ENCODE measurements at places on chromosomes 13 and 19.

- H3K36me3 ChIP-seq, result no peaks in the 10 kb centered on the region
- no peak overlapping the region for H3K27ac ChIP-seq
Measured at GRCh38 chr13:41244556-41244955, 18.8 kb downstream of the MTRF1 start.

- no peak for DNase-seq
- H3K4me1 ChIP-seq, result no peaks in the 10 kb centered on the region
- H3K4me3 ChIP-seq, result no peak overlapping the region
- no peaks in the 10 kb centered on the region for H3K36me3 ChIP-seq
Measured at GRCh38 chr13:23512762-23513395, 57.3 kb upstream of the TNFRSF19 start.

GRCh38 chr13:29384466-29384865, 211.0 kb downstream of the SLC7A1 start:
- no peak for DNase-seq
- no peak overlapping the region for H3K4me3 ChIP-seq
- no peak overlapping the region for H3K27ac ChIP-seq
- H3K4me1 ChIP-seq, result no peaks in the 10 kb centered on the region
- no peaks in the 10 kb centered on the region for H3K36me3 ChIP-seq

DNA sequence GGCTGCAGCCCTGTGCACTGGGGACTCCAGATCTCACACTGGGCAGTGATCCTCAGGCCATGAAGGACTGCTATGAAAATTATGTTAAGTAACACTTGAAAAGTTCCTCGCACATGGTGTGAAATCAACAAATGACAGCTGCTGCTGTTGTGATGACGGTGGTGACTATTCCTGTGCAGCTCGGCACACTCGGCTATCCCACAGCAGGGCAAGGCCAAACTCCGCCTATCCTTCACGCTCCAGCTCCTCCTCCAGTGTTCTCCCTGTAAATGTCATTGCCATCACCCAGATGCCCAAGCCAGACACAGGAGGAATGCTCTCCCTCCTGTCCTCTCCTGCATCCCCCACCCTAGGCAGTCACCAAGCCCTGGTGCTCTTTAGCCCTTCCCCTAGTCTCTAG, 31.3 kb downstream of the GRIK5 start:
- H3K4me3 ChIP-seq, result no peak overlapping the region
- no peaks in the 10 kb centered on the region for H3K27me3 ChIP-seq
- DNase-seq, result no peak
- H3K36me3 ChIP-seq, result no peaks in the 10 kb centered on the region
- peaks cover 7% of the 10 kb centered on the region for H3K4me1 ChIP-seq

DNA sequence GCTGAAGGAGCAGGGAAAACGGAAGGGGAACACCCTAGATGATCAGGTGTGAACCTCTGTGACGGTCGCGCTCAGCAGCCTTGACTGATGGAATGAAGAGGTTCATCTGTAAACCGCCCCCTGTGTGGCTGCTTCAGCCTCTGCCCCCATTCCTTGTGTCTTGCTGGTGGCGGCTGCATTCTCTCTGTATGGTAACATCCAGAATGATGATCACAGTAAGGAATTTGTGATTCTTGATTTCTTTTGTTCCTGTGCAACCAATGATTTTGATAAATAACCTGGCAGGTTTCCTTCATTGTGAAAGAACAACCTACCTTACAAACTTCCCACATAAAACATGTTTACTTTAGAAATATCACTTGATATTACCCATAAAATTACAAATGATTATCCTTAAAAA, 118.7 kb upstream of the MCF2L start:
- H3K4me1 ChIP-seq, result no peaks in the 10 kb centered on the region
- H3K36me3 ChIP-seq, result peaks cover 38% of the 10 kb centered on the region
- DNase-seq, result no peak
- no peaks in the 10 kb centered on the region for H3K27me3 ChIP-seq
- H3K27ac ChIP-seq, result peak overlapping the region; percentile 12

- no peak overlapping the region for H3K4me3 ChIP-seq
- no peak for DNase-seq
- no peaks in the 10 kb centered on the region for H3K4me1 ChIP-seq
- H3K36me3 ChIP-seq, result no peaks in the 10 kb centered on the region
- no peaks in the 10 kb centered on the region for H3K27me3 ChIP-seq
- H3K27ac ChIP-seq, result no peak overlapping the region
Measured at GRCh38 chr13:109494925-109495369, 291.4 kb downstream of the IRS2 start.

DNA sequence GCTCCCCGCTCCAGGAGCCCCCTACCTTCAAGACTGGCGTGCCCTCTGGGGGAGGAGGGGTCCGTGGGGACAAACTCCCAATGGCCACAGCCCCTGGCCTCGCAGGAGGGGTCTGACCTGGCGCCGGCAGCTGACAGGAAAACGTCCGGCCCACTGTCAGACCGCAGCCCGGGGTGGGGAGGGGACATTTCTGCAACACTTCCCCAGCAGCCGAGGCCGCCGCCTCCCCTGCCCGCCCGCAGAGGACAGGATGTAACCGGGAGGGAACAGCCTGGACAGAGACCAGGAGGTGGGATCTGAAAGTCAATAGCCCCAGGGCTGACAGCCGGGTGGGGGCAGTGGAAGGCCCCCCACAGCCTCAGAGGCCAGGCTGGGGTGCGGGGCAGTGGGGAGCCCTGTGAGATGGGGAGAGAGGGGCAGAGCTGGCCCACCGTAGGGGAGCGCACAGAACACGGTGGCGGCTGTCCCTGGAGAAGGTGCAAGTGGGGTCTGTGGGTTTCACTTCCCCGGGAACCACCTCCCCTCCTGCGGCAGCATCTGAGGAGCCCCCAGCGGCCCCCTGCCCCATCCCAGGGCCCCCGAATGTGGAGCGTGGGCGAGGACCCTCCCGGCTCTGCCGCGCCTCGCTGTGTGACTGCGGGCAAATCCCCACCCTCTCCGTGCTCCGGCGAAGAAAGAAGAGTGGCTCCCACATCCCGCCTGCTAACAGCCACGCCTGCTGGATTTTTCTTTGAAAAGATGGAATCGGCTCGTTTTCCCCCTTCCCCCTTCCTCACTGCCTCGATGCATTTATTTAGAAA, at the start of gene PEAK3:
Gene PEAK3, minus strand, starts transcription at position 114 of the 800 bp plus-strand sequence. CDS start 1,244 bp downstream, outside the sequence.
- H3K4me3 ChIP-seq, result peak within 1 kb of the TSS; percentile 65
- H3K27ac ChIP-seq, result peak within 1 kb of the TSS; percentile 58
- H3K27me3 ChIP-seq, result no peaks in the 10 kb centered on the region
- H3K4me1 ChIP-seq, result peaks cover 12% of the 10 kb centered on the region
- H3K36me3 ChIP-seq, result no peaks in the 10 kb centered on the region

GRCh38 chr19:32829345-32829896, 40.1 kb downstream of the SLC7A9 start:
- H3K4me3 ChIP-seq, result no peak overlapping the region
- no peak overlapping the region for H3K27ac ChIP-seq
- no peaks in the 10 kb centered on the region for H3K27me3 ChIP-seq
- H3K36me3 ChIP-seq, result no peaks in the 10 kb centered on the region

DNA sequence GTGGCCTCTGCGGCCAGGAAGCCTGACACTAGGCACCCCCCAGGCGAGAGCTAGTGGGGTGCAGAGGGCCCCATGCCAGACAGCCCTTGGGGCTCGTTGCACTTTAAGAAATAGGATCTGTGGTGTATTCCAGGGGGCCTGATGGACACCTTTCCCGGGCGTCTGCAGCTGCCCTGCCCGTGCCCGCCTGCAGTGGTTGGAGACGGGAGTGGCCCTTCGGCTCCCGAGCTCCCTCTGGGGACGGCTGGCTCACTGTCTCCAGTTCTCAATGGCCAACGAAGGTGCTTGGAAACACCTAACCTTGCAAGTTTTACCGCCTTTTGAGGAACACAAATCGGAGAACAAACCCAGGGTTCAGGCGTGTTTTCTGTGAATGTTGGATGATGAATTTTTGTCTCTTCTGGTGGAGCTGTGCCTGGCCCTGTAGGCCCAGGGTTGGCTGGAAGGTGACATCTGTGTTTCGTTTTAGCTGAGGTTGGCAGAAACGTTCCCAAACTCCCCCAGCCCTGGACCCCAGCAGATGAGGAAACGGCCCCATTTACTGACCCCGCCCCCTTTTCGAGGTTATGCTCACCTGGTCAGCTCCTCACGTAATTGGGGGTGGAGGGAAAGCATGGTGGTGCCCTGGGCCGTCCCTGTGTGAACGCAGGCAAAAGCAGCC, 17.4 kb upstream of the NPAS1 start:
- H3K27me3 ChIP-seq, result peaks cover 2% of the 10 kb centered on the region
- no peak overlapping the region for H3K4me3 ChIP-seq
- H3K36me3 ChIP-seq, result peaks cover 49% of the 10 kb centered on the region
- no peak overlapping the region for H3K27ac ChIP-seq

GRCh38 chr13:70568571-70568970, 460.3 kb upstream of the KLHL1 start:
- no peak overlapping the region for H3K27ac ChIP-seq
- DNase-seq, result no peak
- H3K27me3 ChIP-seq, result no peaks in the 10 kb centered on the region
- H3K4me1 ChIP-seq, result no peaks in the 10 kb centered on the region
- H3K4me3 ChIP-seq, result no peak overlapping the region

DNA sequence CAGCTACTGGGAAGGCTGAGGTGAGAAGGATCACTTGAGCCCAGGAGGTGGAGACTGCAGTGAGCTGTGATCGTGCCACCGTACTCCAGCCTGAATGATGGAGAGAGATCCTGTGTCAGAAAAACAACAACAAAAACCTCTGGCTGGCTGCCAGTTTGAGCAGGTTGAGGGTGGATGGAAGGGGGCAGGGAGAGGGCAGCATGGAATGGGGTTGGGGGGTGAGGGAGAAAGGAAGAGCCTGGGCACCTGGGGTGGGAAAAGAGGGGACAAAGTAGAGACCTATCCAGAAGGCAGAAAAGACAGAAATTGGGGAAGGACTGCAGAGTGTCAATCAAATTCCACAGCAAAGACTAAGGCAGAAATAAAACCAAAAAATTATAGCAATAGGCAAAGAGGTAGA, 4.7 kb downstream of the SLC1A5 start:
- H3K4me1 ChIP-seq, result peaks cover 22% of the 10 kb centered on the region
- H3K27me3 ChIP-seq, result no peaks in the 10 kb centered on the region
- H3K36me3 ChIP-seq, result peaks cover 2% of the 10 kb centered on the region
- DNase-seq, result no peak
- peak overlapping the region; percentile 86 for H3K27ac ChIP-seq

All from naive thymus-derived CD8-positive, alpha-beta T cell (primary cell).